ENCODE measurements at places on chromosomes 4 and X. TPM values are rescaled to one million over a fixed set of nuclear protein-coding genes. Genes with fewer than 3 reads are reported as not detected.

DNA sequence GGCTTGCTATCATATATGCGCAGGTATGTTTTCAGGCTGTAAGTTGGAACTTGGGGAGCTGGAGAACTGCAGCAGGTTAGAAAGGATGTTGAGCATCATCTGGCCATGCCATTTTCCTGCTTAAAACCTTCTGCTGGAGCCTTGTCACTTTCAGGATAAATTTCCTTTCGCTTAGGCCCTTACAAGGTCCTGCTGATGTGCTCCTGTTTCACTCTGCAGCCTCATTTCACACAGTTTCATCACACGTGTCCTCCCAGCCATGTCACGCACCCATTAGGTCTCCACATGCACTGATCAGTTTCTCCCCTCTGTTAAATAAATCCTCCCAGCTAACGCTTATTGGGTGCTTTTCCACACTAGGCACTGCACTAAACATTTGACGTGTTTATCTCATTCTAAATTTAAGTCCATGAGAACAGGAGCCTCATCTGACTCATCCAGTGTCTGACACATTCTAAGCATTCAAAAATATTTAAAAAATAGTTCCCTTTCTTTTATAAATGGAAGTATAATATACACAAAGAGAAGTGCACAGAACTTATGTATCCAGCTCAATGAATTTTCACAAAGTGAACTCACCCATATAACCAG, 14.5 kb downstream of the SOD3 start:
- no peak for DNase-seq

Gene NHSL2
- 6.7 TPM for polyA plus RNA-seq

Gene VCX
- polyA plus RNA-seq = not detected

Gene RXFP1
- polyA plus RNA-seq = 0.18 TPM

DNA sequence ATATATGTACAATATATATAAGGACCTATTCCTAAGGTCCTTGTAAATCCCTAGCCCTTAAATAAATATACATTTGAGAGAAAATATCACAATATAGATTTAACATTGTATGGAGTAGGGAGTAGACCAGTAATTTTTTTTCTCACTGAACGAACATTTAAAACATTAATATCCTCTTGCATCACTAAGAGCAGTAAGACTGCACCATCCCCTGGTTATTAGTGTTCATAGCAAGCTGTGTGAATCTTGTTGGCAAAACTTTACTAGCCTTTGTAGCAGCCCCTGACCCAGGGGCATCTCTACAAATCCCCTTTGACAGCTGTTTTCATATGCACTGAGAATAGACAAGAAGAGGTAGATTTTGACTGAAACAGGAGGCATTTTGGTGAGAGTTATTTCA, 146.5 kb downstream of the IL1RAPL2 start:
- no peak for DNase-seq

Gene ZNF275
- polyA plus RNA-seq = 7.0 TPM

- DNase-seq = no peak
Measured at GRCh38 chr4:173360587-173361221, 10.1 kb upstream of the SAP30 start.

GRCh38 chr4:674172-675035, at the start of the genes ATP5ME and MYL5:
Gene ATP5ME (minus strand): TSS chr4:674276. CDS start chr4:674247, 29 bp downstream.
Gene MYL5 (plus strand): TSS chr4:674542. CDS start chr4:678027, 3,485 bp downstream.
- DNase-seq = peak; percentile 96

- DNase-seq = no peak
Measured at GRCh38 chr4:167088115-167088514, 146.2 kb downstream of the SPOCK3 start.

- DNase-seq = no peak
Measured at GRCh38 chr4:22233230-22233629, 282.6 kb downstream of the ADGRA3 start.
